ENCODE measurements at places on chromosomes 2 and 18.
A peak's percentile ranks its signal among the peaks of the same experiment; 100 is the strongest.

DNA sequence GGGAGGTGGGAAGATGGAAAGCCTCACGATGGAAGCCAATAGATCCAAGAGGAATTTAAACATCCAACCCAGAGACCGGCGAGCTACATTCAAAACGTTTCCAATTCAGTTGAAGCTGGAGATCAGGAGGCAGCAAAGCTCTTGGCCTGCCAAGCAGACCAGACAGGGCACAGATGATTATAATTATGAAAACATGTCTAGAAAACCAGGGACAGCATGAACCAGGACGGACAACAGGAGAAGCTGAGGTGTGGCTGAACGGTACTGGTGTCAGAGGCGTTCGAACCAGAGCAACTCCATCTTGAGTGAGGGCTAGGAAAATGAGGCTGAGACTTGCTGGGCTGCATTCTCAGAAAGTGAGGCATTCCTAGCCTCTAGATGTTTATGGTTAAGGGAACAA lies 102.2 kb upstream of the CCDC150 start:
- no peak for DNase-seq

DNA sequence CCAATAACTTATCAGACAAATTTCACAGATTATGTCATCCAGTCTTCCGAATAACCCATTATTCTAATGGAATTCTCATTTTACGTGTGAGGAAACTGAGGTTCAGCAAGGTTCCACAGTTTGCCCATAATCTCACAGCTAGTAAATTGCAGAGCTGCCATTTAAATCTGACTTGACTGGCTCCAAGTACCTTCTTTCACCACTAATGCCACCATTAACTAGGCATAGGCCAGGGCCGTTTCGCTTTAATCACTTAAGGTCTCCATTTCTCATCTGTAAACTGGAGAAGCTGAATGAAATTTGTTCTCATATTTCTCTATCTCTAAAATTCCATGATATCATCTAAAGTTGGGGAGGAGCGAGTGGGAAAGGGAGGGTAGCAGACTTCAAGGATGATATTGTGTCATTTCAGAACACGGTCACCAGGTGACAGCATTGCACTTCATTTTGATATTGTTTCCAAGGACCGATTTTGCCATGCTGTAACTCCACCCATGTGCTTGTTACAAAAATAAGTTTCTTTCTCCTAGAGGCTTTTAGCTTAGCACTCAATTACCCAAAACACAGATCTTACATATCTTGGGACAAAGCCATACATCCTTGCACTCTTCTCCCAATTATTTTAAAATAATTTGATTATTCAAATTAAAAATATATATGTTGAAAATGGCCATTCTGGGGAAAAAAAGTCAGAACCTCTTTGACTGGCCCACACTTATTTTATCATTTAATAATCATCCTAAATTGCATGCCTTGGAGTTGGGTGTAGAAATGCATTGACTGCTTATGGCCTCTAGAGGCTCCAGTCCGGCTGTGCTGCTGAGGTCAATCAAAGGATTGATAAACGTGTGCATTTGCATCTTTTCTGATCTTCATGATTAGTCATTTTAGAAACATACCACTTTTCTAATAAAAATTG lies 123.8 kb downstream of the AKAIN1 start:
- DNase-seq: peak; percentile 23

DNA sequence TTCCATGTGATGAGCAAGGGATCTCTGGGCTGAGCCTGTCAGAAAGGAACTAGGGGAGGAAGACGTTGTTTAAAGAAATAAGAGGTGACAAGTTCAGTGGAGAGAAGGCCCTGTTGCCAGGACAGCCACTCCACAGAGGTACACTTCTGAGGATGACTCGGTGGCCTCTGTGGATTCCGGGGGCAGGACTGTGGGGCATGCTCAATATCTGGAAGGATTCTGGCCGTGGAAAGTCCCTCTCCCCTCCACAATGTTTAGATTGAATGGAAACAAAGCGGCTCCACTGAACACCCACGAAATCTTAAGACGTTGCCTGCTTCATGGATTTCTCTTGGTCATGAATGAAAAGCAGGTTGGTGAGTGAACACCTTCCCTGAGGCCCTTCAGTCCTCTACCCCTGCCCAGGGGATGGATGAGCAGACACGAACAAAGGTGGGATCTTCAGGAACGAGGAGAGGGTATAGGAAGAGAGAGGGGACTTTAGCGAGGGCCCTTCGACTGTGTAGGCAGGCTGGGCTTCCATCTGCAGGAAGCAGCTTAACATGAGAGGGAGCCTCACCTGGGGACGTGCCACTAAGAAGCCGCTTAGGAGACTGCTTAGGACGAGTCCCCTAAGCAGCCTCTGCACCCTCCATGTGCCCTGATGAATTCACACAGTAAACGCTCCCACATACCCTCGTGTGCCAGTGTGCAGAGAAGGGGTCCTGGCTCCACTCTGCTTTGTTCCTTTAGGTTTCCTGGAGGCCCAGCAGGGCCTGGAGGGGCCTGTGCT lies 1.9 kb downstream of the NTSR2 start:
- no peak for DNase-seq

GRCh38 chr2:404581-404980 lies 116.7 kb upstream of the ALKAL2 start:
- no peak for DNase-seq

DNA sequence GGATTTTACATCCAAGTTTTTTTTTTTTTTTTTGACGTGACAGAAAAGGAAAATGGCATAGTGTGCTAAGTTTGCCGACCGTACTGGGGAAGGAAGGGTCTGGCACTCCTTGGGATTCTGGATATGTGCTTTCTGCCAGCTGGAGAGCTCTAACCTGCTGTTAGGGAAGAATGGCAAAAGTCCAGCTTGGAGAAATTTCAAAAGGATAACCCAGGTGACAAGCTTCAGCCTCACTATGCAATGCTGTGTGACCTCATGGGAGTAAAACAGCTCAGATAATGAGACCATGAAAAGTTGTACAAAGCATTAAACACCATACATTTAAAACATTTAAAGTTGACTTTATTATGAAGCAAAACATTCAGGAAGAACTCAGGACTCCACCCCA lies 10.3 kb upstream of the GPR45 start:
- no peak for DNase-seq

GRCh38 chr2:183072177-183072576 lies 6.4 kb upstream of the DUSP19 start:
- DNase-seq: no peak

GRCh38 chr2:101386599-101387150 lies 628 bp downstream of the CREG2 start:
- DNase-seq: no peak

DNA sequence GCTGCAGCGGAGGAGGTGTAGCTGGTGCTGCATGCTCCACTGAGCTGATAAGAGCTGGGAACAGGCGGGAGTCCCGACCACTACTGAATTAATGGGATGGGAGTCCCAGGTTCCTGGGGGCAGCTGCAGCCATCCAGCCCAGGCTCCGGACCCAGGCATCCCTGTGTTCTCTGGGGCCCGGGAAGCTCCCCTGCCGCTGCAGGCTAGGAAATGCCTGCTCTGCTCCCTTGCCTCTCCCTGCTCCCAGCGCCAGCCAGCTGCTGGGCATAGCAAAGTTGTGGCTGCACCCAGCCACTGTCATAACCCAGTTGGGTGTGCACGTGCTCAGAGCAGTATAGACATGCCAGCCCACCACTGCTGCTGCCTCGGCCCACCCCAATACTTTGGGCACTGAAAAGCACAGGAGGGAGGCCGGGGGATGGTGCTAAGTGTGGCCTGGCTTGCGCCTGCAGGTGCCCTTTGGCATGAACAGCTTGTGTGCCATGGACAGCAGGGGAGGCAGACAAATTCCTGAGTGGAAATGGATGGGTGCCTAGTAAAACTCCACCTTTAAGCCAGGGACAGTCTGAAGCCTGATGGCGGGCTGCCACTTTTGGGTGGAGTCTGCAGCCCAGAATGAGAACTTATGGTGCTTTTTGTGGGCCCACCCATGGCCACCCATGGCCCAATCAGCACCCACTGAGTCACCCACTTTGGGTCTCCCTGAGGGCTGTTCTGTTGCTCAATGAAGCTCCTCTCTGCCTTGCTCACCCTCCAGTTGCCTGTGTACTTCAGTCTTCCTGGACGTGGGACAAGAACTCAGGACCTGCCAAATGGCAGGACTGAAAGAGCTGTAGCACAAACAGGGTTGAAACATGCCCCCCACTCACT lies 219.3 kb upstream of the TMEFF2 start:
- DNase-seq: no peak

- DNase-seq: no peak
Measured at GRCh38 chr2:21627938-21628337, 504.2 kb downstream of the TDRD15 start.

DNA sequence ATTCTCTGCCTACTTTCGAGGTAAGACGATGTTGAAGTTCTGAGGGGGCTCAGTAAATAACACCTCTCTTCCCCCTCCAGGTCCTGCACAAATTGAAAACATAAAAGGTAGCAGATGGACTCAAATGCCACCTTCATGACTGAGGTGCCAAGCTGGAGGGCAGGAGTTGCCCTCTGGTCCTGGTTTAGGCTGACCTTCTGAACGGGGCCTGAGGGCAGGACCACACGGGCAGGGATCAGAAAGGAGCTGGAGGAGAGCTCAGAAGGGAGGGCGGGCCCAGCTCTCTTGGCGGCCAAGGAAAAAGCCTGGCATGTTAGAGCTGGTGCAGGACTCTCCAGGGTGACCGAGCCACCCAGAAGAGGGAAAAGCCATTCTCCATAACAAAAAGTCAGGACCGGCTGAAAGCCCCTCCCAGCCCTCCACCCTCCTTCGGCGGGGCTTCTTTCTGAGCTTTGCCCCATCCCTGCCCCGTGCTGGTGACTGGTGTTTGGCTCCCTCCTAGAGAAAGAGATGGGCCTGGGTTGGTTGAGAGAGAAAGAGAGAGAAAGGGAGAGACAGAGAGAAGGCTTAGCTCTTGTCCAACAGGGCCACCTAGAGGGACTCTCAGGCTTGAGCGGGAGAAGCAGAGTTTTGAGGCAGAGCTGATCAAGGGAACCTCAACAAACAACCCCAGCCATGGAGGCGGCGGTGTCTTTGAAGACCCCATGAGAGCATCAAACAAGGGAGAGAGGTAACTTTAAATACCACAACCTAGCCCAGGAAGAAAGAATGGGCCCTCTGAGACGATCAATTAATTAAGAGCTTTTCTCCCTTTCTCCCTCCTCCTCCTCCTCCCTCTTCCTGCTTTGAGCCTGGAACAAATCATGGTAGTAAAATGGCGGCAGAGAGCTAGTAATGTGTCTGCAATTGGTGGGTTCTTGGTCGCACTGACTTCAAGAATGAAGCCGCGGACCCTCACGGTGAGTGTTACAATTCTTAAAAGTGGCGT lies 50.8 kb downstream of the WIPF1 start:
- peak; percentile 66 for DNase-seq

Measured in activated naive CD4-positive, alpha-beta T cell treated with anti-CD3 and anti-CD28 coated beads, Interleukin-2, amount 10 ng/mL, durations not matched to agents 7 days and 5 days (primary cell).